ENCODE measurements at places on chromosomes 7 and 10.
A peak's percentile ranks its signal among the peaks of the same experiment; 100 is the strongest.

DNA sequence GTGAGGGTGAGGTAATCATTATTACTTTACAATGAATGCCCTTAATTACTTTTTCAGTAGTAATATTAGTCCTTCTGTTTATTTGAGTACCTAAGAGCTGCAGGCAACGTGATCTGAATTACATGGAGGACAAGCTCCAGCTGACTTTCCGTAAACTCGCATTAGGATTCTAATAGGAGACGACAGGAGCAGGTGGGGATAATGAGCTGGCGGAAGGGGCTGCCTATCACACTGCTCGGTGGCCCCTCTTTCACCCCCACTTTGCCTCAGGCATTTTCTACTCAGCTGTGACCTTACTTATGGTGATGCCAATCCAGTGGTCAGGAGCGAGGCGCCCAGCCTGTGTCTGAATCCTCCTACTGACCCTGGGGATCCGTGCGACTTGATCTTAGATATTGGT lies at the start of gene C7orf33:
Gene C7orf33, plus strand, starts transcription at position 296 of the 400 bp plus-strand sequence. CDS start 160 bp downstream, outside the sequence.
- no peak for DNase-seq

DNA sequence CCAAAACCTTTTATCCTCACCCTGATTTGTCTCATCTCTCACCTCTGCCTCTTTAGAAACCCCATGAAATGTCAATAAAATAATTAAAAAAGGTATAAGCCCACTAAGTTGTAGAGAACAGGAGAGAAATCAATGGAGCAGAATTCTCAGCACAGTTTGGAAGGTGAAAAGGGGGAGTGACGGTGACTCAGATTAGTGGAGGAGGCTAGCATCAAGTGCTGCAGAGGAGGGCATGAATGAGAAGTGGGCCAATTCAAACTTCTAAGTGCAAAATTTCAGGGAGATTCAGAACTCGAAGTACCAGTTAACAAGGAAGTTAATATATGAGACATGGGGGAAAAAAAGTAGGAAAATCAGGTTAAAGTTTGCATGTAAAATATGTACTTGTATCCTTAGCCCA lies 34.9 kb upstream of the ETV1 start:
- DNase-seq = no peak

GRCh38 chr10:58275908-58276307 lies 6.9 kb downstream of the CISD1 start:
- DNase-seq = peak; percentile 15

DNA sequence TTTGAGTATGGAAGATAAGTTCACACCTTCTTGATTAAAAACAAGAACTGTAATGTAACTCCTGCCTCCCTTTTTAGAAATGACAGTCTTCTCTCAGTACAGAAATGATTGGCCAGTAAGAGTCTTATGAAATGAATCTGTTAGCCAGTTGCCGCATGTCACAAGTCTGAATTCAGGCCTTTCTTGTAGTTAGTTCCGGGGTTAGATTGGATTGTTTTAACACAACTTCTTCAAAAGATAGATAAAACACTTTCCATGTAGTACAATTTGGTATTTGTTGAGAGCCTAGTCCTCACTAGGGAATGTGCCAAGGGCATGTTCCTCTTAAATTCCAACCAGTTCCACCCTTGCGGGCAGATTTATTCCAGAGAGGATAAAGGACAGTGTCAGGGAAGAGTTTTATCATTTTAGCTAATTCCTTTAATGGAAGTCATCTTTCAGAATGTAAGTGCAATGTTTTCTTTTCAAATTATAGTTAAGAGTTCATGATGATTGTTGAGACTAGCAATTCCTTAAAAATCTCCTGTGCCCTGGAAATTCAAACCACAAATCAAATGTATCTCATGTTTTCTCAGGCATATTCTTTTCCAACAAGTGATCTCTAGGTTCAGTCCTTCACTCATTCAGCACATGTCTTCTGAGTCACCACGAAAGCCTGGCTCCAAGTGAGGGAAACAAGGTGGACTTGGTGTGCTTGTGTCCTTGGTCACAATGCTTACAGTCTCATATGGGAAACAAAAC lies 4.1 kb downstream of the FHIP2A start:
- peak; percentile 80 for DNase-seq

DNA sequence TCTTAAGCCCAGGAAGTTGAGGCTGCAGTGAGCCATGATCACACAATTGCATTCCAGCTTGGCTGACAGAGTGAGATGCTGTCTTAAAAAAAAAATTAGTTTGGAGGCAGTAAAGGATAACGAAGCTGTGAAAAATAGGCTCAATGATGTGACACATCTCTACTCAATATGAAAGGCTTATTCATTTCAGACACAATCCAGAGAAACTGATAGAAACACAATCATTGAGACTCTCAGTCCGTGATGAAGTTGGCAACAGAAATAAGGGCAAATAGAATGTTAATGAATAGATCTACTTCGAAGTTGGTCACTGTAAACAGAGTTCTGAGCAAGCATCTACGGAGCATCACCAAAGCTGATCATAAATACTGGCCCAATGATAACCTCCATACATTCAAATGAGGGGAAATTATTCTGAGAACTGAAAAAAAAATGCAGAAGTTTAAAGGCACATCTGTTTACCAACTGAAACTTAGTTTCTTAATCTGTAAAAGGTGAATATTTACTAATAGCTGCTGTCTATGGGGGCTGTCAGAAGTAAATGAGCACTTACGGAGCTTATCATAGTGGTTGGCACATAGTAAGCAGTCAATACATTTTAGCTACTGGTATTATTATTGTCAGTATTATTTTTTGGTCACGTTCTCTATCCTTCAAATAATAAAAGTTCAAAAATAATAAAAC lies 70.4 kb downstream of the AKR1B1 start:
- DNase-seq = no peak

- DNase-seq = no peak
Measured at GRCh38 chr7:84136336-84136735, 58.3 kb downstream of the SEMA3A start.

- DNase-seq = no peak
Measured at GRCh38 chr7:114415064-114415989, 712 bp downstream of the FOXP2 start.

GRCh38 chr7:39321909-39322498 lies 244.2 kb upstream of the YAE1 start:
- DNase-seq = peak; percentile 31

- no peak for DNase-seq
Measured at GRCh38 chr7:31076641-31077310, 24.7 kb downstream of the ADCYAP1R1 start.

- DNase-seq = no peak
Measured at GRCh38 chr10:75094465-75094864, 17.0 kb upstream of the SAMD8 start.

DNA sequence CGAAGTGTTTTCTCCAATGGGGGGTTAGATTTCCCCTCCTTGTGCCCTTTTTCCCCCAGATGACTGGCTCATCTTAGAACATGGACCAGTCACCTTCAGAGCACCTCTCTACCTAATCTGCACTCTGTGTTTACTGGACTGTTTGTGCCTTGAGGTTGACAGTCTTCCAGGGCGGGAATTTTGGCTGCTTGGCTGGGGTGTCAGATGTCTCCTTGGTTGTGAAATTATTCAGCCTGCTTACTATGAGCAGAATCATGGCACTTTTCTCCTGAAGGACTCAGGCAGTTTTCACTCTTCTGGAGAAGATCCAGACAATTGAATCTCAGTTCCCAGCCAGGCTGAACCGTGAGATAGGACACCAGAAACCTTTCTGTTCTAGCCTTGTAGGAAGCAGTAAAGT lies 60.3 kb upstream of the NFKB2 start:
- no peak for DNase-seq

DNA sequence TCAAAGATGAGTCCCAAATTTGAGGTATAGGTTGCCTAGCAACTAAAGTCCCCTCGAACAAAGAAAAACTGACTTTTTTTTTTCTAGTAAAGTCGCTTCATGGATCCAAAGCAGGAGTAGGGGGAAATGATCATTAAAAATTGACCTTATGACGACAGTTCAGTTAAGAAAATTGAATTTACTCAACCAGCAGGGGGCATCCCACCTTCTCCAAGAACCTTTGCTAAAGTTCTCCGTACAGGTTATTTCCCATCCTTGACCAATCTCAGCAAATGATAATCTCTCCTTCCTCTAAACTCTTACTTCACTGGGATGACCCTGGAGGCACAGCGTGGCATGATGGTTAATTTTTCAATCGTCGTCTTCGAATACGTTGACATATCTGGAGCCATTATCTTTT lies 228.3 kb downstream of the CALN1 start:
- DNase-seq = no peak

- DNase-seq = peak; percentile 0
Measured at GRCh38 chr7:51950813-51951212, 634.2 kb upstream of the COBL start.

GRCh38 chr7:157300369-157300825 lies 36.4 kb upstream of the DNAJB6 start:
- DNase-seq = no peak

- DNase-seq = no peak
Measured at GRCh38 chr10:73911553-73912004, 647 bp downstream of the PLAU start.

DNA sequence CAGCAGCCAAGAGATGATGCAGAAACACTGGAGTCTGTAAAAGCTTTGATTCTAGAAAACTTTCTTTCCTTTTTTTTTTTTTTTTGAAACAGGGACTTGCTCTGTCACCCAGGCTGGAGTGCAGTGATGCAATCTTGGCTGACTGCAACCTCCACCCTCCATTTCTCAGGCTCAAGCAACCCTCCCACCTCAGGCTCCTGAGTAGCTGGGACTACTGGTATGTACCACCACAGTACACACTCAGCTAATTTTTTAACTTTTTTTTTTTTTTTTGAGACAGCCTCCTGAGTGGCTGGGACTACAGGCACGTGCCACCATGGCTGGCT lies 17.0 kb upstream of the BAG3 start:
- DNase-seq = no peak

DNA sequence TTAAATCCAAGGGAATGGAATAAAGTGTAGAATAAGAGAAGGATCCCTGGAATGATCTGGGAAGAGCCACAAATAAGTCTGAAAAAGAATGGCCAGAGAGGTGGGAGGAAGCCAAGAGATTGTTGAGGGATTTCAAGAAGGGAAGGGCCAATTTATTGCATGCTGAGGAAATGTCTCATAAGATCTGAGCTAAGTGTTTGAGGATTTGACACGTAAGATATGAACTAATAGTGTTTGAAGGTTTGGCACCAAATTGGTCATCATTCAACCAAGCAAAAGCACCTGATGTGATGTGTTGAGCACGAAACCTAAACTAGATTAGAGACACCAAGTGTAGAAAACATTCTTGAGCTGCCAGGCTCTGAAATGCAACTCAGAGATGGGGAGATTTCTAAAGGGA lies 97.9 kb downstream of the TSPAN12 start:
- DNase-seq = no peak

DNA sequence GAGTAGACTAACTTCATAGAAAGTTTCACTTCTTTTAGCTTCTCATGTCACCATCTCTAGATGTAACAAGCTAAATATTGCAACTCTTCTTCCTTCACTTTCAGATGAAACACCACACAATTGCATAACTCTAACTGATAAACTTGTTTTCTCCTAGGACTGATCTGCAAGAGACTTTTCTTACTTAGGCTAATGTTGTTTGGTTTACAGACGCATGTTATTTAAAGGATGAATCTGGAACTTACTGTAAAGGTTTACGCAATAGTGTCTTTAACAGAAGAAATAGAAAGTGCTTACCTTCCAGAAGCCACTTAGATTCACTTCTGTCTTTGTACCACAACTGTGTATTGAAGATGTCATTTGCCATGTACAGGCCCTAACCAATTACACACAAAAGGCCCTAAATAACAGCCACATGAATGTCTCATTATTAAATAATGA lies 22.1 kb upstream of the ZC3HAV1 start:
- DNase-seq = no peak

GRCh38 chr7:140646931-140647647 lies 6.5 kb upstream of the DENND2A start:
- peak; percentile 22 for DNase-seq

GRCh38 chr7:81924494-81924893 lies 154.6 kb upstream of the HGF start:
- no peak for DNase-seq

- DNase-seq = peak; percentile 49
Measured at GRCh38 chr7:33243319-33243881, 114.0 kb downstream of the BBS9 start.

- DNase-seq = no peak
Measured at GRCh38 chr10:44923611-44924010, 12.5 kb downstream of the TMEM72 start.

DNA sequence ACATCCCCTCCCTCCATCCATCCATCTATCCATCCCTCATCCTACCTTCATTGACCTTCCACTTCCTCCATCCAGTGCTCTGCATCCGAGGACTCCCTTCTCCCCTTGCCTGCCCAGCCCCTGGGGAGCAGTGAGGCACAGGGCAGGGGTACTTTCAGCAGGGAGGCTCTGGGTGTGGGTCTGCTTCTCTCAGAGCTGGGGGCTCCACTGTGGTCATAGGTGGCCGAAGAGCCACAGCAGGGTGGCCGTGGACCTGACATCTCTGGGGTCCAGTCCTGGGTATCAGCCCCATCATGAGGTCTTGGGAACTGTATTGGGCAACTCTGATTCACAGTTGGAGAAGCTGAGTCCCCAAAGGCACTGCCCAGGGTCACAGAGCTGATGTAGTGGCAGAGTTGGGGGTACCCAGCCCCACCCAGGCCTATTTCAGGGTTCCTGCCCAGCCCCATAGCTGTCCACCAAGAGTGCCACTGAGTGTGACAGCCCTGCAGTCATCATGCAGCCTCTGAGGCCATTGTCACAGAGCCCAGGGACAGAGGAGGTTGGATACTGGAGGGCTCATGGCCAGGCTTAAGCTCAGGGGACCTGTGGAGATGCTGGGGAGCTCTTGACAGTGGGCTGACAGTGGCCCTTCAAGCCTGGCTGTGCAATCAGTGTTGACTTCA lies 35.3 kb upstream of the DPYSL4 start:
- no peak for DNase-seq

DNA sequence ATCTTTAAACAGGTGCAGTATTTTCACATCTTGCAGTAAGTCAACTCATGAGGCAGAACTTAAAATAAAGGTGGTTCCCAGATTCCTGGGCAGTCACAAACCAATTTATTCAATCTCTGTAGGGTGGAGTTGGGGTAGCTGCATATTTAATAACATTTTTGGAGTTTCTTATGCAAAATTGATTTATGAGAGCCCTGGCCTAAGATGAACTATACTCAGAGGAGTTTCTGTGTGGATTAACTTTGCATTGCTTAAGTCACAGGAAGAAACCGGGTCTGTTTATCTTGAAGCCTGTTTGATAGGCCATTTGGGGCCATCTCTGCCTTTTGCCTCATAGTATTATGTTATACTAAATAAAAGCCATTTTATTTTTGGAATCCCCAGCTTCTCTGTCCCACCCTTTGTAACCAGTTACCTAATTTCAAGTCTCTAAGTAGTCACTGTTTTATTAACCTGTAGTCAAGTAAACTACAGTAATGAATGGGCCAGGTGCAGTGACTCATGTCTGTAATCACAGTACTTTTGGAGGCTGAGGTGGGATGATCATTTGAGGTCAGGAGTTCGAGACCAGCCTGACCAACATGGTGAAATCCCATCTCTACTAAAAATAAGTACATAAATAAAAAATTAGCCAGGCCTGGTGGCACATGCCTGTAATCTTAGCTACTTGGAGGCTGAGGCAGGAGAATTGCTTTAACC lies 104.4 kb upstream of the FAM3C start:
- DNase-seq = no peak

- DNase-seq = no peak
Measured at GRCh38 chr7:83072576-83073517, 89.8 kb downstream of the PCLO start.

- no peak for DNase-seq
Measured at GRCh38 chr10:48667960-48668590, 16.6 kb upstream of the WDFY4 start.

All from kidney glomerular epithelial cell (primary cell).